ENCODE measurements at places on chromosomes 11 and 22.
A peak's percentile ranks its signal among the peaks of the same experiment; 100 is the strongest.

- DNase-seq, result no peak
Measured at GRCh38 chr11:90100431-90100830, 14.7 kb downstream of the UBTFL1 start.

- no peak for DNase-seq
Measured at GRCh38 chr11:708511-708910, 2.5 kb downstream of the EPS8L2 start.

DNA sequence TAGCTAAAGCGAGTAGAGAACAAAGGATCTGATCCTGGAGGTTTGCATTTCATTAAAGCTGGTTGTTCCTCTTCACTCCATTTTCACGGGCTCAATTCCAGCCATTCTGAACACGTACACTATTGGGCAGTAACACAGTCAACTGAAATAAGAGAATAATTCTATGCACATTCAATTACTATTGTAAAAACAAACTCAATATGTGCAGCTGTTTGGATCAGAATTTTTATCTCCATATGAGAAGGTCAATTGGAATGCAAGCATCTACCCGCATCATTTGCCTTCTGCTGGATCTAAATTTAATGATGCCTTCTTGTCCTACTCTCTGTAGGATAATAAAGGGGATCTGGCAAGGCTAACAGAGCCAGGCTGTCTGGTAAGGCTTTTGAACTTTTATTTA lies 562.8 kb upstream of the CCDC179 start:
- no peak for DNase-seq

DNA sequence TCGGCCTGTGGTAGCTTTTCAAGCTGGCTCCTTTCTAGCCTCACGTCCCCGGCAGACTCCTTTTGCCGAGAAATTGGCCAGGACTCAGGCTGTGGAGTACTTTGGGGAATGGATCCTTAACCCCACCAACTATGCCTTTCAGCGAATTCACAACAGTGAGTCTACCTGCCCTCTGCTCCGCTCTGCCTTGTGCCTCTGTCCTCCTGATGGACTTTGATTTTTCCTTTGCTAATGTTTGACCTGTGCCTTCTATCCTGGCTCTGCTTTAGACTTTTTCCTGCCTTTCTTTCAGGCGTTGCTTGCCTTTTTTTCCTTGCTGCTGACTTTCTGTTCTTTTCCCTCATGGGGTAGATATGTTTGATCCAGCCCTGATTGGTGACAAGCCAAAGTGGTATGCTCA lies 12.5 kb downstream of the MADD start:
- no peak for DNase-seq

- no peak for DNase-seq
Measured at GRCh38 chr22:42933485-42934091, 76.5 kb upstream of the ARFGAP3 start.

DNA sequence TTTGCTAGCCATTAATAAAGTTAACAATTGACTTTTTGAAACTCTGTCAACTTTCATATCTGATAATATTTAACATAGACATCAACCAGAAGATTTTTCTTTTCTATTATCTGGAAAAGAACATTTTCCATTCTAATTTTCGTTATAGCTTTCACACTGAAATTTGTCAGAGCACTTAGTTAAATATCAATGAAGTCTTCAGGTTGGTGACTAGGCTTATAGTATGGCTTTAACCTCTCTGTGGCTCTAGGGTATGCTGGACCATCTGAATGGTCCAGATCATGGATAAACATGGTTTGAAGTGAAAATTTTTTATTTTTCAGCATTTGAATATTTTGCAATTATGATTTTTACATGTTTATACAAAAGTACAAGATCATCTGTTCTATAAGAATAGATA lies 548.1 kb downstream of the CNTN5 start:
- DNase-seq, result no peak

- DNase-seq, result no peak
Measured at GRCh38 chr11:35725885-35726284, 63.3 kb downstream of the TRIM44 start.

DNA sequence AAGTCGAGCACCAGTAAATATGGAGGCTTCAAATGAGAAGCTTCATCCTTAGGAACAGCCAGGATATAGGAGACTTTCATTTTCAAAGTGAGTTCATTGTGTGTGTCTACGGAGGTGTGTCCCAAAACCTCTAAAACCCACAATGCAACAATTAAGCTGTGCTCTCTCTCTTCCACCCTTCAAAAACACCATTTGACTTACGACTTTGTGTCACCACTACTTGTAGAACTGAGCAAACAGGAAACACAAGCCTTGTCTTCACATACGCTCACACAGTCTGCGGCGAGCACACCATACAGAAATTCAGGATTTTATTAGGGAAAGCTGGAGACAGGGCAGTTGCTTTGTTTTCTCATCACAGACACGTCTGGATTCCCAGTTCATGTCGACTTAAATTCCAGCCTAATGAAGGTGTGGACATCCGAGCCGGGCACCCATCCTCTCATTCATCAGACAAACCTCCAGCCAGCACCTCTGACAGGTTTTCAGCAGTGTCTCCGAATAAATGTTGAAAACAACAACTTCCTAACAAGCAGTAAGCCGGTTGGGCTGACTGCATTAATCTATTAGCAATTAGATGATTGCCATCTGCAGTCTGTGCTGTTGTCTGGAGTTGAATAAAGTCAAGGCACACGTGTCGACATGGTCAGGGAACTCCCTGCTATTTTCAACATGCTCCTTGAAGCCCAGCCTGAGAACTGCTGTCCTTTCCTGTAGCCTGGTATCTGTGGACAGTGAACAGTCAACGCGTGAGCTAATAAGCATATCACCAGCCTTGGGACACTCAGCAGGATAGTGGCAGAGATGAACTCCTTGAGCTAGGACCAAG lies 1411.1 kb downstream of the BRD1 start:
- DNase-seq, result no peak

GRCh38 chr11:57491371-57492061 lies 24.0 kb downstream of the SLC43A1 start:
- DNase-seq, result peak; percentile 54

DNA sequence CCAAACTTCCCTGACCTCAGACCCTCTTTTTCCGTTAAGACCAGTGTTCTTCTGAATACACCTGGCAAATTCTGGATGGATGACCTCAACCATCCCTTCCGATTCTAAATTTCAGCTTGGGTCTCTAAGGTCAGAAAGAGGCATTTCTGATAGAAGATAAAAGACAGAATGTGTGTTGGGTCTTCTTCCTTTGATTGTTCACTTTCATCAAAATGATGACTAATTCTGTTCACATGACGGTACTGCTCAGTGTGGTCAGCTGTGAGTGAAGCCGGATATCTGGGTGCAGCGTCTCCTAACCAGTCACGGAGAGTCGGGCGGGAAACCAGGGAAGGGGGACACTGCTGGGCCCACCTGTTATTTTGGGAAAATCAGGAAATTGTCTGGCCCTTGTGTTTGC lies 151.6 kb upstream of the NAV2 start:
- DNase-seq, result no peak

DNA sequence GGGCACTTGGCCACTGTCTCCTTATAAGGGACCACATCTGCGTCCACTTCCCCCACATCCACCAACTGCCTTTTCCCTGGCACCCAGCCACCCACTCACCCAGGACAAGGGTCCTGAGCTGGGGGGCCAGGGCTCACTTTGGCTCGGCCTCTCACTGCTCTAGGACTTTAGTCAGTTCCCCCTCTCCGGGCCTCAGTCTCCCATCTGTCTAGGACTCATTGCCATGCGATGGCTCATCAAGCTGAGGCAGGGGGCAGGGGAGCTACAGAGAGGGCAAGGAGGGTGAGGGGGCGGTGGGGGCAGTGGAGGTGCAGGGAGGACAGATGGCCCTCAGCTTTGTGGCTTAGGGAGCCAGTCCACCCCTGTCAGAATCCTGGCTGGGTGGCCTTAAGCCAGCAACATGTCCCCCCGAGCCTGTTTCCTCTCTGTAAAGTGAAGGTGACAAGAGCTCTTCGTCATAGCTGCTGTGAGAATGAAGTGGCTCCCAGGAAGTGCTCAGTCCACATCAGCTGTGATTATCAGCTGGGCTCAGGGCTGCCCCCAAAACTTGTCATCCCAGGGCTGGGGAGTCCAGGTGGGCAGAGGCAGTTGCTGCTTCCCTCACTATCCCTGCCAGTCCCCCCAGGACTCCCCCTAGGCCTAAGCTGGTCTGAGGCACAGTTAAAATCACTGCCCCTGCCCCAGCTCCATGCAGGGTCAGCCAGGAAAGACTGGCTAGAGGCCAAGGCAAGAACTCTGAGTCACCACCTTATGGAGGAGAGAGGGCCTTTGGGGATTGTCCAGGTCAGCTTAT lies 14.9 kb downstream of the RAC2 start:
- no peak for DNase-seq

GRCh38 chr22:31313366-31314147 lies 21.3 kb upstream of the PIK3IP1 start:
- DNase-seq, result peak; percentile 77

DNA sequence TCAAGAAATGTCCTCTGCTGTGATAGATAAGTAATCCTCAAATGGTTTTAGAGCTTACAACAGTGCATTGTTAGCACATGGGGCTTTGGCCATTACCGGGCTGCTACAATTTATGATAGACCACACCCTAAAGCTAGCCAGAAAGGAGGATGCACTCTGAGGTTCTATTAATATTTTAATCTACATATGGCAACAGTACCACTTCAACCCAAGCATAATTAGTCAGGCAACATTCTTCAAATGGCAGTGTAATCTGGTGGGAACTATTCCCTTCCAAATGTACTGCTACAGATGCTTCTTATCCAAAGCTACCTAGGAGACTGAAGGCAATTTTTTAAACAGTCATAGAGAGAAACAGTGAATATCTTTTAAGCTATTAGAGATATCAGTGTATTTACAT lies 697.6 kb downstream of the KCNA4 start:
- DNase-seq, result no peak

GRCh38 chr22:28736301-28737155 lies 5.1 kb downstream of the CHEK2 start:
- no peak for DNase-seq

- no peak for DNase-seq
Measured at GRCh38 chr11:61083601-61084147, 18.6 kb upstream of the CD5 start.

GRCh38 chr11:106828976-106829375 lies 189.3 kb downstream of the GUCY1A2 start:
- DNase-seq, result no peak

DNA sequence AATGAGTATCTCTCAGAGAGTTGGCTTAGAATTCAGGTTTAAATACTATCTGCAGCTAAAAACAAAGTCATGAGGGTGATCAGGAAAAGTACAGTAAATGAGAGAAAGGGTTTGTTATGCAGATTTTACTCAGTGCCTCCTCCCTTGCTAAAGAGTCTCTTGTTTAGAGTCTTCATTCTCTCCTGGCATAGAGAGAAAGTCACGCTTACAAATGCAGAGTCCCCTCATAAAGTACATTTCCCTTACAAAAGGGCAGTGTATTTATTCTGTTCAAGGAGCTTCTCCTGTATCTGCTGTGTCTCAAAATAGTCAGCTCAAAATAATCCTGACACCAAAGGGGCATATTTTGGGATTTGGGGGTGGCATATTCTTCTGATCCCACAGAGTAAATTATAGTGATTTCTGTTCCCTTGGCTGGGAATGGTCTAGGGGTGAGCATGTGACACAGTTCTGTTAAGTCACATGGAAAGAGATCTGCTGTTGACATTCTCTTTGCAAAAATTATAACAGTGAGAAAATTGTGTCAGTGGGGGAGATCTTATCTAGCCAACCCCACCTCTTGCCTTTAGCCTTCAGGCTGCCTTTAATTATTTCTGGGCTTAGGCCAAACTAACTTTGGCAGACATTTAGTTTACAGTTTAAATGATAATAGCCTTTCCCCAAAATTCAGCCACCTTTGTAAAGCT lies 102.9 kb downstream of the MTNR1B start:
- DNase-seq, result no peak

GRCh38 chr22:28220626-28221363 lies 301.7 kb upstream of the PITPNB start:
- DNase-seq, result no peak

- DNase-seq, result no peak
Measured at GRCh38 chr22:21990445-21991303, 8.1 kb upstream of the TOP3B start.

GRCh38 chr22:37147186-37147990 lies 2.3 kb downstream of the IL2RB start:
- no peak for DNase-seq

- no peak for DNase-seq
Measured at GRCh38 chr11:70183483-70184176, 19.5 kb upstream of the FADD start.

DNA sequence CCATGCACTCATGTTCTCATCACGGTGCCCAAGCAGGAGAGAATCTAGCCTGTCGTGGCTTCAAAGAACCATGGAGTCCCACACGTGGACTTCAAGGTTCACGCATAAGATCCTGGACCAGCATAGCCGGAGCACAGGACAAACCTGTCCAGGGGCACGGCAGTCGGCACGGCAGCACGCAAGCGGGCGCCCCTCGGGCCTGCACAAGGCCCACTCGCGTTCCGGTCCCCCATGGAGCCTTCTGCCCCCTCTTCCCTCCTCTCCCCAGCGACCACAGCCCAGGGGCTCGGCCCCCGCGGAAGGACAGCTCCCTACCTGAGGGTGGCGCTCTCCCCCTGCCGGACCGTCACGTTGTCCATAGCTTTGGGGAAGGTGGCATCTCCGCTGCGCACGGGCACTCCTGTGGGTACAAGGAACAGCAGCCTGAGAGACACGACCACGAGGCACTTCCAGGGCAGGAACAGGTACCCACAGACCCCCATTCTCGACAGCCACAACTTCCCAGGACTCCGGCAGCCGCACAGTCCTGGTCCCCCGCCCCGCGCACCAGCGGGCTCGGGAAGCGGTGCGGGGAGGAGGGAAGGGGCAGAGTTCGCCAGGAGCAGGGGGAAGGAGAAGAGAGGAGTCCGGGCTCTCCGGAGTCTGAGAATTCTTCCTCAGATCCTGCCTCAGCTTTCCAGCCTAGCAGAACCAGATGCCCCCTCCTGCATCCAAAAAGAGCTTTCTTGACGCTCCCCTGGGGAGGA lies 589.5 kb downstream of the OPCML start:
- DNase-seq, result no peak

GRCh38 chr11:91174193-91174592 lies 951.3 kb upstream of the CHORDC1 start:
- no peak for DNase-seq

GRCh38 chr22:47178339-47178738 lies 415.9 kb downstream of the TBC1D22A start:
- DNase-seq, result no peak

GRCh38 chr11:128905345-128906184 lies 14.4 kb downstream of the KCNJ5 start:
- DNase-seq, result peak; percentile 80
